ENCODE measurements at places on chromosomes 16 and 17.

GRCh38 chr17:18848501-18848900, 9.4 kb upstream of the PRPSAP2 start:
- DNase-seq, result no peak

DNA sequence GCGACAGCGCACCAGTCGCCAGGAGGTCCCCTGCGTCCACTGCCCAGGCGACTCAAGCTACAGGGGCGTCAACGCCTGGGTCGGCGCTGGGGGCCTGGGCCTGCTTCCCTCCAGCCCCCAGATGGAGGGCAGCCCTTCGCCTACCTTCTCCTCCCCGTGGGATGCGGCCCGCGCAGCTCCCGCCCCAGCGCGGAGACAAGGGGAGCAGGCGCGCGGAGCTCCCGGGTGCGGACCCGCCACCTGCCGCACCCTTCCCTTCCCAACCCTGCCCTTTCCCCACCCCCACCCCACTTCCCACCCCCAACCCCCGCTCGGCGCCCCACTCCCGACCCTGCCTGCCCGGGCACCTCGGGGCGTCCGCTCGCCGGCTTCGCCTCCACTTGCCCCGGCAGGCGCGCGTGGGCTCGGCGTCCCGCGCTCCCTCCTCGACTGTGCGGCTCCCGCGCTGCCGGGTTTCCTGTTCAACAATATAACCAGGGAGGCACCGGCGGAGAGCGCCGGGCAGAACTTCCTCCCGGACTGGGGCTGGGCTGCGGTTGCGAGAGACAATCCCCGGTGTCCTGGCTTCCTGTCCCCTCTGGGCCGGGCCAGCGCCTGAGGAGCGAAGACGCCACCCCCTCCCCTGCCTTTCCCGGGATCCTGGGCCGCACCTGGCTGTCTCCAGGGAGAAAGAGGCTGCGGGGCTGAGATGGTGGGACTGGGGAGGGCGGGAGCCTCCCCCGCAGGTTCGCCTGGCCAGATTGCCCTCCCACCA, at the start of gene ARHGAP27:
ARHGAP27 (minus strand) TSS at position 466 of the 754 bp plus-strand sequence. CDS start 2,591 bp downstream, outside the sequence.
- DNase-seq, result no peak

DNA sequence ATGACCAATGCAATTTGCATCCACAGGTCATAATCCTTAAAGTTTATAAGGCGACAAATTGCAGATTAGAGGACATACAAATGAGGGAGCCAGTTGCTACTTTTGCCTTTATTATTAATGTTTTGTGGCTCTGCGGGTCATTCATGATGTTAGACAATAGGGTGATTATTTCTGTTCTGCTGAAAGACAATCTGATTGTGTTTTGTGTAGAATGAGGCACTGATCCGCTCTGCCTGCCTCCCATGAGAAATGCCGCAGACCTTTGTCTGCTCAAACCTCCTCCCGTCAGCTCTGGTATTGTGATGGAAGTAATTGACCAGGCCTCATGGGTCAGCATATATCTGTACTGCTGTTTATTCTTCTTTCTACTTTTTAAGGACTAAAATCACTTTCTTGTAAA, 224.9 kb downstream of the PRKCA start:
- DNase-seq, result no peak

DNA sequence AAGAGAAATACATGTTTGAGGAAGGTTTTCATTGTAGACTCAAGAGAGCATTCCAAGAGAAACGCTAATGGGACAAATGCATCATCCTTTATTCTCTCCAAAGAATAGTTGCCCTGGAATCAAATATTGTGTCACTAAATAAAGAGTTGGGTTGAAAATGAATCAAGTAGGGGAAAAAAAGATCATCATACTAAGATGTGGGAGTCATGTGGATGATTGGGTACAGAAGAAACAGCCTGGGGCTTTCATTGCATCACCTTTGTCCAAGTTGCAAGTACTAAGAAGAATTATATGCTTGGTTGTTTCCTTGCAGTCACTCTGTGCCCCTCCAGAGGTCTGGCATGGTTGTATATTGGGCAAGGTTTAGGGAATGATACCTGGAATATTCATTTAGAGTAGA, 658.9 kb downstream of the TOX3 start:
- DNase-seq, result no peak

GRCh38 chr16:48617104-48617705, 7.2 kb upstream of the N4BP1 start:
- no peak for DNase-seq

DNA sequence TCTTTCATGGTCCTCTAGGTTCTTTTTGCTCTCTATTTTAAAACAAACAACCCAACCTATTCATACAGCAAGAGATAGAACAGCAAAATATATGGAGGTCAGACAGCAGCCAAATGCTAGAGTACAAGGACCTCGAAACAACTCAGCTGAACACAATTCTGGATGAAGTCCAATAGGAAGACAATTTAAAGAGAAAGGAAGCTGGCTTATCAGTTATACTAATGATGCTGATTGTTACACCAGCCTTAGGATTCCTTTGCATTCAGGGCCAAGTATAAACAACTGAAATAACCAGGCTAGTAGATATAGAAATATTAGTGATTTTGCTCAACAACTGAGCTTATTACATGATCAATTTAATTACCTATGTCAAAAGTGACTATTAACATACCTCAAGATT, 2.5 kb downstream of the SSH2 start:
- DNase-seq, result no peak

Measured in fibroblast of the conjunctiva (primary cell).